ENCODE measurements at places on chromosomes 3 and 15. TPM values are rescaled to one million over a fixed set of nuclear protein-coding genes. Genes with fewer than 3 reads are reported as not detected.

CELF6 gene
- total RNA-seq, result 0.69 TPM

DNA sequence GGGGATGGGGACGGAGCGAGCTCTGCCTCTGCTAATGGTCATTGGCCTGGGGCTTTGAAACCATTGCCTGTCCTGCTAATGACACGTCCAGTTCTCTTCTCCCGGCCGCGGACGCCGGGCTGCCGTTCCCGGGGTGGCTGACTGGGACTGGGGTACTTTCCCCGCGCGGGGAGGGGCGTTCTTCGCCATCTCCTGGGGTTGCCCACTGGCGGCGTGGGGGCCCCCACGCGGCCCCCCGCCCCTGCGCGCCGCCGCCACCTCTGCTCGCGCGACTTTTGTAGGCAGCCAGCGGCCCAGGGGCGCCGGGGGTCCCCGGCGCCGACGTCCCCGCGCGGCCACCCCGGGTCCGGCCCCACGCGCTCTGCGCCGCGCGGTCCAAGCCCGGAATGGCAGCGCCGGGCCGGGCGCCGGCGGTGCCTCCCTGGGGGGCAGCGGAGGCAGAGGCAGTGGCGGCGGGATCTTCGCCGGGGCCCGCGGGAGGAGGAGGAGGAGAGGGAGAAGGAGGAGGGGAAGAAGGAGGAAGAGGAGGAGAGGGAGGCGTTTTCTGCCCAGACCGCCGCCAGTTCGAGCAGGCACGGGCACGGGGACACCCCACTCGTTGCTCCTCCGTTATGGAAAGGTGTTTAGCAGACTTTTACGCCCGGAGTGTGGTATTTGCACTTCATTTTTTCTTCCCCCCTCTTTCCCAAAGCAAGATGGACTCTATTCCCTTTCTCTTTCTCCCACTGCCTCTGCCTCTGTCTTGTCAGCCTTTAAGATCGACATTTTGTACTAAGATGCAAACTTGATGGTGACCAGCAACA lies 2.3 kb downstream of the BBX start:
- peaks cover 14% of the 10 kb centered on the region for H3K4me1 ChIP-seq
- H3K27ac ChIP-seq, result peak overlapping the region; percentile 91
- peak overlapping the region; percentile 82 for H3K4me3 ChIP-seq
- H3K27me3 ChIP-seq, result no peaks in the 10 kb centered on the region

DNA sequence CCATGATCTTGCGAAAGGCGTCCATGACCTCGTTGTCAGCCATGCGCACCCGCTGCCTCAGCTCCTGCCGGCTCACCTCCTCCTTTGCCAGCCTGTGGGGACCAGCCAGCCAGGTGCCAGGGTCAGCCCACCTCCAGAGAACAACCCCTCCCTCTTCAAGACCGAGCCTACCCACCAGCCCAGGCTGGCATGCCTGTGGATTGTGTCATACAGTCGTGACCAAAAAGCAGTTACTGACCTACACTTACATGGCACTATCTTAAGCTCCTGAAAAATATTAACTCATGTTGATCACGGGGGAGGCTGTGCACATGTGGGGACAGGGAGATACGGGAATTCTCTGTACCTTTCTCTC lies 10.7 kb upstream of the CAMK1 start:
- H3K27ac ChIP-seq, result peak overlapping the region; percentile 5
- H3K36me3 ChIP-seq, result no peaks in the 10 kb centered on the region
- DNase-seq, result no peak
- H3K27me3 ChIP-seq, result no peaks in the 10 kb centered on the region
- peaks cover 33% of the 10 kb centered on the region for H3K4me1 ChIP-seq
- H3K4me3 ChIP-seq, result no peak overlapping the region

GRCh38 chr3:143421556-143421955 lies 302.0 kb downstream of the CHST2 start:
- H3K27me3 ChIP-seq, result no peaks in the 10 kb centered on the region
- no peak overlapping the region for H3K4me3 ChIP-seq
- no peak overlapping the region for H3K27ac ChIP-seq
- H3K4me1 ChIP-seq, result no peaks in the 10 kb centered on the region
- DNase-seq, result no peak

CYP1A1 gene
- not detected for total RNA-seq

DNA sequence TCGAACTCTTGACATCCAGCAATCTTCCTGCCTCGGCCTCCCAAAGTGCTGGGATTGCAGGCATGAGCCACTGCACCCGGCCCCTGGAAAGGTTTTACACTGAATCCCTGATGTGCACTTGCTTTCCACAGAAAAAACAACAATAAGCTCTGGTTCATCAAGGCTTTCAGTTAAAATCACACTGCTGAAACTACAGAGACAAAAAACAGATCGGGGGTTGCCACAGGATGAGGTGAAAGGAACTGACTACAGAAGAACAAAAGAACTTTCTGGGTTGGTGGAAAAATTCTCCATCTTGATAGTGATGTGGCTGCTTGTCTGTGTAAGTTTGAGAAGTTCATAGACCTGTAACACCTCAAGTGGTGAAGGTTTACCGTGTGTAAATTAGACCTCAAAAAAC lies 2.9 kb downstream of the RAB43 start:
- peak overlapping the region; percentile 95 for H3K4me3 ChIP-seq
- H3K27ac ChIP-seq, result peak overlapping the region; percentile 83
- peaks cover 6% of the 10 kb centered on the region for H3K36me3 ChIP-seq
- peaks cover 32% of the 10 kb centered on the region for H3K4me1 ChIP-seq

CYB561D2 gene
- total RNA-seq, result 32.8 TPM

DNA sequence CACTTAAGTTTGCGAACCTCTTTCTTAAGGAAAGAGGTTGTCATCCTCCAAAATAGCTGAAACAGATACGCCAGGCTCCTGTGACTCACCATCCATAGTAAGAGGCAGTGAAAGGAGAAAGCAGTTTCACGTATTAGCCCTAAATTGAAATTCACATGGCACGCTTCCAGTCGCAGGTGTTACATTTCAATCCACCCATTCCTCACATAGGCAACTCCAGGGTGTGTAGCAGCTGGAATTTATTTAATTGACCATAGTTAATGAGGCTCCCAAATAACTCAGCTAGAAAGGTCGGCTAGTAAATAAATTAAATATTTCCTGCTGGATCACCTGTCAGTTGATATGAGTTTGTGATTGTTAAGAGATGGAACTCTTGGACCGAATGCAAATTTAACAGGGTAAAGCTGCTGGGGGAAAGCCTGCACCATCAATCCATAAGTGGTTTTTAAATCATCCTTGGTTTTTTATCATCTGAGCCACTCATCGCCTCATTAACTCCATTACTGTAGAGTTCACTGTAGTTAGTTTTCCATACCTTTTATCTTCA lies 19.6 kb downstream of the NSUN3 start:
- H3K27me3 ChIP-seq, result no peaks in the 10 kb centered on the region
- H3K4me1 ChIP-seq, result peaks cover 10% of the 10 kb centered on the region
- H3K4me3 ChIP-seq, result no peak overlapping the region
- no peaks in the 10 kb centered on the region for H3K36me3 ChIP-seq

SNTN gene
- not detected for total RNA-seq

GRCh38 chr15:92654662-92655061 lies 913 bp downstream of the FAM174B start:
- H3K4me1 ChIP-seq, result no peaks in the 10 kb centered on the region
- H3K4me3 ChIP-seq, result no peak overlapping the region
- no peak for DNase-seq
- H3K27me3 ChIP-seq, result no peaks in the 10 kb centered on the region
- no peak overlapping the region for H3K27ac ChIP-seq

GRCh38 chr3:129605203-129605921 lies 1.1 kb downstream of the PLXND1 start:
- no peaks in the 10 kb centered on the region for H3K27me3 ChIP-seq
- H3K36me3 ChIP-seq, result no peaks in the 10 kb centered on the region
- DNase-seq, result peak; percentile 55

DNA sequence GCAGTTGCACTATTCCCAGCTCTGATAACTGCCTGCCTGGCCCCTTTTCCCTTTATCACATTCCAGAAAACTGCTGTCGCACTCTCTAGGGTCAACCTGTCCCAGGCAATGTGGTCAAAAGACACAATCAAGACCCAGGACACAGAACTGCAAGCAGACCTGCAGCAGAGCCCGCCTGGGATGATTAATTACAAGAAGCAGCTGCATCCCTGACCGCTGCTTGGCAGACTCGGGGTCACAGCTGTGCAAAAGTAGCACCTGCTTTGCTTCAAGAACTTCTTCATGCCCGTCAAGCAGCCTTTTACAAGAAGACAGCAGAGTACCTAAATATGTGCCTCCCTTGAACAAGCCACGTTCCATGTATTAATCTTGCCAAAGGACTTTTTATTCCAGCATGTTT lies 120.0 kb upstream of the ST8SIA2 start:
- no peak overlapping the region for H3K4me3 ChIP-seq
- H3K36me3 ChIP-seq, result no peaks in the 10 kb centered on the region
- H3K27ac ChIP-seq, result no peak overlapping the region

GRCh38 chr3:197511130-197511529 lies 44.6 kb downstream of the BDH1 start:
- no peaks in the 10 kb centered on the region for H3K27me3 ChIP-seq
- no peak overlapping the region for H3K27ac ChIP-seq
- no peak overlapping the region for H3K4me3 ChIP-seq
- DNase-seq, result no peak
- no peaks in the 10 kb centered on the region for H3K4me1 ChIP-seq

- no peak overlapping the region for H3K27ac ChIP-seq
- no peak overlapping the region for H3K4me3 ChIP-seq
Measured at GRCh38 chr3:55588146-55588765, 101.2 kb upstream of the WNT5A start.

GATA2 gene
- 14.0 TPM for total RNA-seq

DNA sequence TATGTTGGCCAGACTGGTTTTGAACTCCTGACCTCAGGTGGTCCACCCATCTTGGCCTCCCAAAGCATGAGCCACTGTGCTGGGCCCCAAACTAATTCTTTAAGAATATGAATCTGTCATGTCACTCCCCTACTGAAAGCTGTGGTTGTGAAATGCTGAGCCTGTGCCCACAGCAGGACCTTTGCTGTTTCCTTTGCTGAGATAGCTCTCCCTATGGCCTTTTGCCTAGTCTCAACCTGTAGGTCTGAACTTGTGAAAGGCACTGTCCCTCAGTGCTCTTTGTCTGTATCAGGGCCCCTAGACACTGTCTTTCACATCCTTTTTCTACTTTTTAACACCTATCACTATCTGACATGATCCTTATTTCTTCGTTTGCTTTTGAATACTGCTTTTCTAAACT lies 62.7 kb upstream of the CCR4 start:
- no peaks in the 10 kb centered on the region for H3K27me3 ChIP-seq
- H3K4me1 ChIP-seq, result no peaks in the 10 kb centered on the region
- H3K4me3 ChIP-seq, result no peak overlapping the region

ITIH1 gene
- total RNA-seq, result not detected

GRCh38 chr3:194672876-194673275 lies 885 bp upstream of the LSG1 start:
- peak overlapping the region; percentile 96 for H3K4me3 ChIP-seq
- H3K36me3 ChIP-seq, result peaks cover 5% of the 10 kb centered on the region
- peak overlapping the region; percentile 90 for H3K27ac ChIP-seq
- H3K4me1 ChIP-seq, result peaks cover 19% of the 10 kb centered on the region
- no peak for DNase-seq

- DNase-seq, result peak; percentile 57
- no peaks in the 10 kb centered on the region for H3K36me3 ChIP-seq
- H3K27me3 ChIP-seq, result no peaks in the 10 kb centered on the region
- H3K4me3 ChIP-seq, result peak overlapping the region; percentile 89
- H3K4me1 ChIP-seq, result peaks cover 25% of the 10 kb centered on the region
- peak overlapping the region; percentile 97 for H3K27ac ChIP-seq
Measured at GRCh38 chr3:5187920-5188418, 462 bp downstream of the EDEM1 start.

- peaks cover 3% of the 10 kb centered on the region for H3K27me3 ChIP-seq
- H3K27ac ChIP-seq, result no peak overlapping the region
- no peaks in the 10 kb centered on the region for H3K4me1 ChIP-seq
- no peak overlapping the region for H3K4me3 ChIP-seq
- H3K36me3 ChIP-seq, result no peaks in the 10 kb centered on the region
- DNase-seq, result no peak
Measured at GRCh38 chr3:93843981-93844380, 129.7 kb downstream of the PROS1 start.

DNA sequence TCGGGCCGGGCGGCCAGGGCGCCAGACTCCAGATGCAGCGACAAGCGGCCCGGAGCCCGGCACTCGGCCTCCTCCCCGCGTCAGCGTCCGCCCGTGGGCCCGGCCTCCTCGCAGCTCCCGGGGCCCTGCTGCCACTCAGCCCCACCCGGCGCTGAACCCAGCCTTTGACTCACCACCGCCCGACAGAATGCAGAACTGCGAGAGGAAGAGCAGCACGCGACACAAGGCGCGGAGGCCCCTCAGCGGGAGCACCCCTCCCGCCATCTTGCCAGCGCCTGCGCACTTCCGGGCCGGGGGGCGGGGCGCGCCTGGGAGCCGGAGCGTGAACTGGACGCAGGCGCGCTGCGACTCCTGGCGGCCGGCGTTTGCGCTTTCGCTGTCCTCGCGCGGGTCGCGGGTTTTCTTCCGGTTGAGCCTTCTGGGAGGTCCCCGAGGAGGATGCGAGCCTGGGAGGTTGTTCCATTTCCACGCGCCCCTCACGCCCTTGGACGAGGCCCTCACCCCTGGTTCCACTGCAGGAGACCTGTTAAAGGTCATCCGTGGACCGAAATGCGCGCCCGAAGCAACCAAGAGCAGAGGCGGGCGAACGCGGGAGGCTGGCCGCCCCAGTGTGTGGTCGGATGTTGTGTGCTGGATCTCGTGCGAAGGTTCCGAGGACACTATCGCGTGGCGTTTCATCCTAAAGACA lies at the start of gene TM2D3:
TSS of gene TM2D3 (minus strand) at position 284 of the 688 bp plus-strand sequence. CDS start at position 264, 20 bp downstream.
- H3K4me1 ChIP-seq, result peaks cover 26% of the 10 kb centered on the region
- no peaks in the 10 kb centered on the region for H3K27me3 ChIP-seq
- peak; percentile 93 for DNase-seq
- H3K27ac ChIP-seq, result peak within 1 kb of the TSS; percentile 91
- H3K4me3 ChIP-seq, result peak within 1 kb of the TSS; percentile 99

KCNH8 gene
- total RNA-seq, result 0.29 TPM

- H3K4me1 ChIP-seq, result no peaks in the 10 kb centered on the region
- no peak overlapping the region for H3K27ac ChIP-seq
- no peak for DNase-seq
- H3K4me3 ChIP-seq, result no peak overlapping the region
- no peaks in the 10 kb centered on the region for H3K27me3 ChIP-seq
Measured at GRCh38 chr3:88137836-88138235, 11.9 kb upstream of the C3orf38 start.

CHRNA3 gene
- not detected for total RNA-seq

GOLGA8N gene
- 9.8 TPM for total RNA-seq

CHRFAM7A gene
- 1.8 TPM for total RNA-seq

DNA sequence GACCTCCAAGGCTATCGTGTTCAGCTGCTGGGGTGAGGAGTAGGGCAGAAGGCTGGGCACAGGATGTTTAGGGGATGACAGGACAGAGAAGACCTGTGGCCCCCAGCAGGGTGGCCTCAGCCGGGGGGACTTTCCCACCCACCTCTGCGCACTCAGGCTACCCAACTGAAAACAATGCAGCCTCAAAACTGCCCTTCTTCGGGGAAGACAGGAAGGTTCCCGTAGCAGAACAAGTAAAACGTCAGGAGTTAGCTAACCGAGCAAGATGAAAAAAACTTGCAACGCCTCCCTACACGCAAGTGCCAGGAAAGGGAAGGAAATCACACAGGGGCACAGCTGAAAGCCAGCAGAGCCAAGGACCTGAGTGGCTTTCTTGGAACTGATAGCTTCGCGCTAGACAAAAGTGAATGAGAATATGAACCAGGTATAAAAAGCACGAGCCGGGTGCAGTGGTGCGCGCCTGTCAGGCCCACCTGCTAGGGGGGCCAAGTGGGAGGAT lies 38.4 kb upstream of the FURIN start:
- H3K27me3 ChIP-seq, result no peaks in the 10 kb centered on the region
- peak; percentile 52 for DNase-seq
- H3K4me3 ChIP-seq, result no peak overlapping the region
- H3K36me3 ChIP-seq, result no peaks in the 10 kb centered on the region
- no peak overlapping the region for H3K27ac ChIP-seq

GRCh38 chr3:32405155-32405554 lies 13.5 kb downstream of the CMTM7 start:
- H3K36me3 ChIP-seq, result no peaks in the 10 kb centered on the region
- DNase-seq, result no peak
- no peak overlapping the region for H3K27ac ChIP-seq
- no peaks in the 10 kb centered on the region for H3K27me3 ChIP-seq
- H3K4me1 ChIP-seq, result peaks cover 44% of the 10 kb centered on the region

PP2D1 gene
- not detected for total RNA-seq
